Common myeloid progenitor, CD34-positive (primary cell): ENCODE measurements at places on chromosomes 7 and 10.

GRCh38 chr7:23759671-23760391 lies 49.8 kb downstream of the STK31 start:
- DNase-seq = peak; percentile 19

GRCh38 chr7:90629297-90629918 lies 33.3 kb downstream of the CDK14 start:
- DNase-seq = peak; percentile 79

GRCh38 chr7:16727736-16728135 lies 25.8 kb upstream of the TSPAN13 start:
- DNase-seq = no peak

GRCh38 chr7:40234046-40234445 lies 99.2 kb downstream of the SUGCT start:
- DNase-seq = no peak

GRCh38 chr10:68271196-68271882 lies 39.4 kb upstream of the ATOH7 start:
- no peak for DNase-seq

- peak; percentile 16 for DNase-seq
Measured at GRCh38 chr10:43746906-43747305, 98.2 kb upstream of the ZNF32 start.
